ENCODE measurements at places on chromosomes 3 and 15.

- no peak for DNase-seq
Measured at GRCh38 chr3:184944241-184944640, 132.3 kb downstream of the VPS8 start.

GRCh38 chr3:57928511-57928910 lies 79.7 kb upstream of the FLNB start:
- no peak for DNase-seq

- DNase-seq: no peak
Measured at GRCh38 chr15:89785774-89786140, 9.6 kb downstream of the MESP2 start.

DNA sequence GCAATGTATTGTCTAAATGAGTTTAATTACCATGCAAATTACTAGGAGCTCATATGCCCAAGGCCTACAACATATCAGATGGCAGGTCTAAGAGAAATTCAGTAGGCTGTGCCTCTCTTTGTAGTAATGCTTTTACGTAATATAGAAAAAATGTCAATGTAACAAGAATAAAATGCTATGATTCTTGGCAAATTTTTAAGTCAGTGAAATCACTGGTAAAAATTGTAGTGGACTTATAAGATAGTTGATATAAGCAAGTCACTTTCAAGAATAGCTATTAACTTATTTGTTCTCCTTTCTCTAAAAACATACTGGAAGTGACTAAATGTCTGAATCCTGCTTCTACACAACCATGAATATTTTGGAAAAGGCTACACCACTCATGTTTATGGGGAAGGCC lies 707.8 kb downstream of the TUSC7 start:
- no peak for DNase-seq

DNA sequence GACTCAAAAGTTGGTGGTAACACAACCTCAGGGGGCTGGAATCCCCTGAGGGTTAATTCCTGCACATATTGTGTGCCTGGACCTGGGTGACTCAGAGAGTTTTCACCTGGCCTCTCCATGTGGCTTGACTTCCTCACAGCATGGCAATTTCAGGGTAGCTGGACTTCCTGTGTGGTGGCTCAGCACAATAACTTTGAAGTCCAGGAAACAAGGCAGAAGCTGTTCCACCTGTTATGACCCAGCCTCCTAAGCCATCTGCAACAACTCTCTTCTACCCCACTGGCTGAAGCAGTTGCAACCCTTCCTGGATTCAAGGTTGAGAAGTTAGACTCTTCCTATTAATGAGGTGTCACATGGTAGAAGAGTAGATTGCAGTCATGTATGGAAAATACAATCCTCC lies 58.4 kb downstream of the EDEM1 start:
- no peak for DNase-seq

DNA sequence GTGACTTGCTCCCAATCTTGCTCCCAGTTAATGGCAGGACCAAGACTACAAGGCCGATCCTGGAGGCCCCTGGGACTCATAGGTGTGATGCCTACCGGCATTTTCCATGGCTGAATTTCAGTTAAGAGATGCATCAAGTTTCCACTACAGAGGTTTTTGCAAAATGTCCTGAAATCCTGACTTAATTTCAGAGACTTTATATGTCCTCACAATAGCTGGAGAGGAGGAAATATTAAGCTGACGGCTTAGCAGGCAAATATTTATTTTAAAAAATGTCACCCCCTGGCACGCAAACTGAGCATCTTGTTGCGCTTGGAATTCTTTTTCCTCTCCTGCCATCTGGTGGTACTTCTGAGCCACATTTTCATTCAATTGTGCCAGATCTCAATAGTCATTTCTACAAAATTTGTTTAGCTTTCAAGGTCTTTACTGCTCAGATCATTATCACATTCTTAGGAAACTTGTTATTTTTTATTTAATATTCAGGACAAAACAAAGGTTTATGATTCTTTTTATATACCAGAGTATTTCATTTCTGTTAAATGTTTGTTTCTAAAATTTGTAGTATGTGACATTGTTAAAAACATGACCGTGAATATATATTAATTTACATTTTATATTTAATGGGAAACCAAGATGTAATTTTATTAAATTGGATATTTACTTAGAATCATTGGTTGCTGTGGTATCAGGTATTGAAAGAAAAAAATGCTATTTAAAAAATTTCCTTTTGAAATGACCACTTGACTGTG lies 189.2 kb upstream of the THRB start:
- no peak for DNase-seq

GRCh38 chr3:104750581-104750980 lies 616.1 kb upstream of the ALCAM start:
- DNase-seq: no peak

GRCh38 chr15:81851325-81851724 lies 194.5 kb downstream of the MEX3B start:
- no peak for DNase-seq

DNA sequence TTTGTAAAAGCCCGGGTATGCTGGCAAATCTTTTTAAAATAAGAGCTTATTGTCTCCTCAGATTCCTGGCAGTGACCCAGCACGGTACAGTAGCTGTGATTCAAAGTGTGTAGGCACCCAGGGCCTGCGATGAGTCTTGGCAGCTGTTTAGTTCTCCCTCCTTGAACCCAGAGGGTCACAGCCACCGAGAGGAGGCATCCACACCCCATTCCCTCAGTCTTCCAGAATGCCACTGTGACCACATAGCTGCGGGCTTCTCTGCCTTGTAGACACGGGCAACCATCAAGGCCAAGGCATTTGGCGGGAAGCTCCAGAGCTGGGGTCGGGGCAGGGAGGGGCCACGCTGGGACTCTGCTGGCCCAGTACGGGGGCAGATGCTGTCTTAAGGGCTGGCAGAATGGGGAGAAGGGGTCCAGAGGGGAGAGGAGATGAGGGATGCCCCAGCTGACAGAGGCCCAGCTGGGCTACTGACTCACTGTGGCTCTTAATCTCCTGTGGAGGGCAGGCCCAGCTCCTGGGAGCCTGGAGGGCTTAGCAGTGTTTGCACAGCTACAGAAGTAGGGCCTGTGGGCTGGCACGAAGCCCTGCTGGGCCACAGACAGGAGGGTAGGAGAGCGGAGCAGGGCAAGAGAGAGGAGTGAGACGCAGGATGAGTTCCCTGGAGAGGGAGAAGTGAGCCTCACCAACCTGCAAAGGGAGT lies 68.8 kb upstream of the DLG1 start:
- DNase-seq: no peak

DNA sequence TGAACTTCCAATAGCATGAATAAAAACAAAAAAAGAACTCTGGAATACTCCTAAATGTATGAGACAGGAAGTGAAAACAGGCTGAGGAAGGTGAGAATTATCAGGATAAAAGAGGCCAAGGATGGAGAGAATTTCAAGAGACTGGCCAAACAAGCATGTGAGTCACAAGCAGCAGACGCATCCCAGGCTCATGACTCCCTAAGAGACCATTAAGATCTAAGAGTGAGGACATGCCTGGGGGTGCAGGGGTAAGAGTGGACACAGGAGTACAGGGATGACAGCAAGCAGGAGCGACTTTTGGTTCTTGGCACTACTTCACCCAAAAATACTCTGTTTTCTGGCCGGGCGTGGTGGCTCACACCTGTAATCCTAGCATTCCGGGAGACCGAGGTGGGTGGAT lies 7.1 kb downstream of the SCAMP2 start:
- no peak for DNase-seq

DNA sequence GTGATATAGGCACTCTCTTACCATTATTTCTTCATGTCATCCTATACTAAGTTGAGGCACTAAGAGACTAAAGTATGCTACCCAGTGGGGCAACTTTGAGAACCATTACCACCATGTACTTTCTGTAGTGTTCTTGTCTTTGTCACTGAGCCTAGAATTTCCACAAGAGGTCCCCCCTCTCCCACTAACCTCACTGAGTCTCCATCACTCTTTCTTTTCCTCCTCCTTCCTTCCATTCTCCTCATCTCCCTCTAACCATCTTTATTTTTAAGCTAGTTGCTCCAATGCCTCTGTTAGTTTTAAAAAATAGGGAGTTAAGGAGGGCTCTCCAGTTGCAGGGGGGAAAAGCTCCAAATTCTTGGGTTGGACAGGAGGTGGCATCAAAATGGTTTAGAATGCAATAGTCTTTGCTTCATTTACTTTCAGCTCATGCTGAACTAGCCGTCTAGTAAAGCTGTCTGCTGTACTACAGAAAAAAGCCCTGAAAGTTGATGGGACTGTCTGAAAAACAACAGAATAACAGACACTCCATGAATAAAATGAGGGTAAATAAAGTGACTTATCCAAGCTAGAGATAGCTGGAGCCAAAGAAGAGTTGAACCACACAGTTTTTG lies 85.1 kb upstream of the MYRIP start:
- DNase-seq: no peak
